NCI-H187 treated with DMSO at 0.1 percent for 48 hours (cell line): ENCODE measurements at places on chromosomes 4 and X.

- no peak for DNase-seq
These were observed 16.9 kb downstream of the SPINK2 start for GRCh38 chr4:56804551-56804950.

DNA sequence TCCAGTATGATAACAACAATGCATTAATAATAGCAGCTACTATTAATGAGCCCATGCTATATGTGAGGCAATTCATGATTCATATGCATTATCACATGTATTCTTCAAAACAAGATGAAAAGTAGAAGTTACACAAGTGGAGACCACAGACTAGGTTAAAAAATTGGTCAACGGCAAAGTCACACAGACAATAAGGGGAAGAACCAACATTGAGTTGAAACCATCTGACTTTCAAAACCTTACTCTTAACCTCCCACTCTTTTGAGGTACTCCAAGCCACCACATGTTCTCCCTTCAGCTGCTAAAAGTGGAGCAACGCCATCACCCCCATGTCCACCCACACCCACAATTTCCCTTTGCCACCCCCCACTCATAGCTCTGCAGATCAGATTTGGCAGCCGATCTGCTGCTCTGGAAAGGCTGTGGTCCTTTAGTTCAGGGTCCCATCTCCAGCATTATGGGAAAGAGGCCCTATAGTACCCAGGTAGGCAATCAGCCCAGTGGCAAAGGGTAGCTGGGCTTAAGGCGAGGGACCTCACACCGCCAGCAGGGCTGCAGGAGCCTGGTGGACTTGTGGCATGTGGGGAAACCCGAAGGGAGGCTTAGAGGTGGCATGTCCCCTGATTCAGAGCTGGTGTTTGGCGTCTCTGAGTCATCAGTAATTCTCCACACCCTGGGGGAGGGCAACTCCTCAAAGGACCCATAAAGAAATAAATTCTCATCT, 33.5 kb upstream of the CYBB start:
- DNase-seq, result no peak

- no peak for DNase-seq
These were observed 15.5 kb upstream of the HSD17B10 start for GRCh38 chrX:53449632-53450031.

- DNase-seq, result peak; percentile 11
These were observed at the start of gene HDAC8 for GRCh38 chrX:72572248-72573157. Gene HDAC8, minus strand, starts transcription at chrX:72572843. Its CDS starts 82 bp downstream, at chrX:72572761.

DNA sequence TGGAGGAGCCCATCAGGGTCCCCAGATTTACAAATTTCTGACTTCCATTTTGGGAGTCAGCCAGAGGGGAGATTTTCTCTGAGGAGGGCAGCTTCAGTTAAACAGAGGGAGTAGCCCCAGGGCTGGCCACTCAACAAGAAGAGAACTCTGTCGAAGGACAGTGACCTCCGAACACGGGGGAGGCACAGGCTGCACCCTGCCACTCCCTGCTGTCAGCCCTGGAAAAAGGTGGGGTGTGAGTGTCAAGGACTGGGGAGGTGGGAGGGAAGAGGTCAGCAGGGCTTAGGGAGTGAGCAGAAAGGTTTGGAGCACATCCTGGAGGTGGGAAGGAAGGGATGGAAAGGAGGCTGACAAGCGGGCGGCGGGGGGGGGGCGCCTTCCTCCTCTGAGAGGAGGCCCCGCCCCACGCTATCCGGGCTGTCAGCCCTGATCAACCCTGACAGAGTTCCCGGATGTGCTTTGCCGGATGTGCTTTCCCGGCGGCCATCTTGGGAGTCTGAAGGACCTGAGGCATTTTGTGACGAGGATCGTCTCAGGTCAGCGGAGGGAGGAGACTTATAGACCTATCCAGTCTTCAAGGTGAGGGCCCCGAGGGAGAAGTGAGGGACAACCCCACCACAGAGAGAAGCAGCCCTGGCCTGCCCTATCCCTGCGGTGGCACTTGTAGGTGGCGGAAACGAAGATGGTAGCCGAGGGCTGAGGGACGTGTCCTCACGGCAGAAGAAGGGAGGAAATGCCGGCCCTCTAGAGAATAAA, at the start of gene MAGEC1:
Gene MAGEC1, plus strand, starts transcription at position 495 of the 756 bp plus-strand sequence. CDS start 1,179 bp downstream, outside the sequence.
- no peak for DNase-seq

DNA sequence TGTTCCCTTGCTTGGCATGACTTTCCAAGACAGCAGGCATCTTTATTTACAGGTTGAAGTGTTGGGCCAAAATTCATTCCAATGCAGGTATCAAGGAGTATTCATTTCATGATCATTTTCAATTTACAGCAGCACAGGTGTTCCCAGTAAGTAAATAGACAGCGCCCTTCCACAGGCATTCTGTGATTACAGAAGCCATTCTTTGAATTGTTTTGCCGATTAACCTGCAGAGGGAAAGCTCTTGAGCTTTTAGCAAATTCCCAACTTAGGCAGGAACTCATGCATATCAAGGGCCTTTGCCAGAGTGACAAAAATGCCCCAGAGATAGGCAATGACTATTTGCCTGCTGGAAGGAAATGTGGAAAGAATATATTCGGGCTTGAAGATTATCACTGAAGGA, 6.8 kb downstream of the TXK start:
- DNase-seq, result peak; percentile 82

DNA sequence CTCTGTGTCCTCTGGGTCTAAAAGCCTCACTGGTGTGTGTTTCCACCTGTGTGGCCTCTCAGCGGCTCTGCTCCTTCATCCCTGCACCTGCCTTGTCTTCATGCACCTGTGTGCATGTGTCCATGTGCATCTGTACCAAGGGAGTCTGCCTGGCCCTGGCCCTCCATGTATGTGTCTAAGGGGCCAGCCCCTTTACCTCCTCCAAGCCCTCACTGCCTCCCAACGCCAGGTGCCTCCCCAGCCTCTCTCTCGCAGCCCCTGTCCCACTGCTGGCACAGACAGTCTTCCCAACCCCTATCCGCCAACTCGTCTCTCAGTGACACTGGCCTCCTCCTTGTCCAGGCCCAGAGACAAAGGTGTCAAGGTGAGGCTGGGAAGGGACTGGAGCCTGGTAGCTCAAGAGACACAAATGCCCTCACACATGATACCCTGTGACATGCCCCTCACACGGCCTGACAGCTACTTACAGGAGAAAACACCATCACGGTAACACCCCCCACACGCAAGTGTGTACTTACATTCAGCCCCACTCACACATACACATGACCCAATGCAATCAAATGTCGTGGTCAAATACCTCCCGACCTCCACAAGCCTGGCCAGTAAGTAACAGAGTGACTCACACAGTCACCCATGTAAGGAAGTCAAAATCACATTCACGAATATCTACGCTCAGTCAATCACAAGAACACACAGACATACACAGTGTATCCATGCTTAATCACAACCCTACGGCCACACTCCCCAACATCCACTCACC, 11.4 kb downstream of the L1CAM start:
- DNase-seq, result no peak

- no peak for DNase-seq
These were observed 143.0 kb downstream of the CXXC4 start for GRCh38 chr4:104351706-104352105.
